Activated CD4-positive, alpha-beta T cell treated with anti-CD3 and anti-CD28 coated beads, Interleukin-2, amount 10 ng/mL, durations not matched to agents 24 days and 14 days (primary cell): ENCODE measurements at places on chromosomes 2 and 18. TPM values are rescaled to one million over a fixed set of nuclear protein-coding genes. Genes with fewer than 3 reads are reported as not detected.
A peak's percentile ranks its signal among the peaks of the same experiment; 100 is the strongest.

Gene SLC9A4
- total RNA-seq: 0.07 and 0.12 TPM in 2 replicates

Gene ABCB11
- total RNA-seq: not detected in 2 replicates

Gene PRKAG3
- not detected in 2 replicates for total RNA-seq

Gene SETBP1
- 21.9 and 22.6 TPM in 2 replicates for total RNA-seq

Gene TMEFF2
- total RNA-seq: not detected in 2 replicates

Gene ANKRD30BL
- total RNA-seq: not detected in 2 replicates

Gene IL36A
- 0.23 TPM in 1 of 2 replicates, not detected in the other for total RNA-seq

Gene TMEM182
- total RNA-seq: 3.9 and 4.0 TPM in 2 replicates

Gene HRH4
- total RNA-seq: 0.79 and 1.6 TPM in 2 replicates

Gene LAMA1
- total RNA-seq: not detected in 2 replicates

DNA sequence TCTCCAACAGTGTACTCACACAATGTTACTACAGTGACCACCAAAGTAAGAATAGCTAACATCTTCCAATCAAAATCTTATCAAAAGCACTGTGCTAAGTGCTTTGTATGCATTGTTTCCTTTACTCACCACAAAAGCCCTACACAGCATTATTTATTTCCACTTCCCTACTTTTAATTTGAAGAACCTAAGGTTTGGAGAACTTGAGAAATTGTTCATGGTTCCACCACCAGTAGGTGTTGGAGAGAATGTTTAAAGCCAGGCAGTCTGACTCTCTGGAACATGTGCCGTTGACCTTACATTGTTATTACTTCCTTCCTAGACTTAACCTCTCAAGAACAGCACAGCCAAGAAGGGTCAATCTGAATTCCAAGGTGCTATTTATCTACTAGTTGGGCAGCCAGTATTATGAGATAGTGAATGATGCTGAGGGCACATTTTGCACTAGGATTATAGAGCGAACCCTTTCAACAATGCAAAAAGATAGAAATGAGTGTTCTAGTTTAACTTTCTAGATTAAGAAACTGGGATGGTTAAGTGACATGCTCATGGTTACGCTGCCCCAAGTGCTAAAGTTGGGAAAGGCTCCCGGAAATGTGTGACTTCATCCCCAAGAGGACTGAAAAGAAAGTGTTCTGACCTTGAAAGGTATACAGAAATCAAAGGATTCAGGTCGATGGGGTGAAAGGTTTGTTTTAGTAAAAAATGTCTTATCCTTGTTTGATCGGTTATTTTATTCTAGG is 55.2 kb upstream of the FAM136A start:
- DNase-seq: no peak

DNA sequence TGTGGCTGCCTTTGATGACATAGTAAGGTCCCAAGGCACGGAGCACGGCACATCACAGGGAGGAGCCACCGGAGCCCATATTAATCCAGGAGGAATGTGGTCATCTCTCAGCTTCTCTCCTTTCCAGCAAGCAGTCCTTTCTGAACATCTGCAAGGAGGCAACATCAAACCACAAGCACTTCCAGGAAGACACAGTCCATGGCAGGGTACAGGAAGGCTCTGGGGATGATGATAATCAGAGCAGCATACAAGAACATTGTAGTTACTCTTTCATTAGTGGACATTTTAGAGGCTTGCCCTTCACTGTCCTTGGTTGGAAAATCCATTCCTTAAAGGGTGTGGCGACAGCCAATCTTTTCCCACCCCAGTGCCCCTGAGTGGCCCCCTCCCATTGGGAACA is 31.1 kb downstream of the YPEL5 start:
- no peak for DNase-seq

DNA sequence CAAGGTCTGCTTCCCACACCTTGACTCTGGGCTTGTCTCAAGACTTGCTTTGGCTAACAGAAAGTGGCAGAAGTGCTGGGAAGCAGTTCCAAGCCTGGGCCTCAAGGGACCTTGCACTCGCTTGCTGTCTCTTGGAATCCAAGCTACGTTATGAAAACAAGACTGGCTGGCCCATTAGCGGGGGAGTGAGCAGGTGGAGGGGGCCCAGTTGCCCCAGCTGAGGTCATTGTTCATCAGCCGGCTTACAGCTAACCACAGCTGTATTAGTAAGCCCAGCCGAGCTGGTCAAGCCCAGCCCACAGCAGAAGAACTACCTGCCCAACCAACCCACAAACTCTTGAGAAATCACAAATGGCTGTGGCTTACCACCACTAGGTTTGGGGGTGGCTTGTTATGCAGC is 63.1 kb downstream of the MARCO start:
- no peak for DNase-seq

DNA sequence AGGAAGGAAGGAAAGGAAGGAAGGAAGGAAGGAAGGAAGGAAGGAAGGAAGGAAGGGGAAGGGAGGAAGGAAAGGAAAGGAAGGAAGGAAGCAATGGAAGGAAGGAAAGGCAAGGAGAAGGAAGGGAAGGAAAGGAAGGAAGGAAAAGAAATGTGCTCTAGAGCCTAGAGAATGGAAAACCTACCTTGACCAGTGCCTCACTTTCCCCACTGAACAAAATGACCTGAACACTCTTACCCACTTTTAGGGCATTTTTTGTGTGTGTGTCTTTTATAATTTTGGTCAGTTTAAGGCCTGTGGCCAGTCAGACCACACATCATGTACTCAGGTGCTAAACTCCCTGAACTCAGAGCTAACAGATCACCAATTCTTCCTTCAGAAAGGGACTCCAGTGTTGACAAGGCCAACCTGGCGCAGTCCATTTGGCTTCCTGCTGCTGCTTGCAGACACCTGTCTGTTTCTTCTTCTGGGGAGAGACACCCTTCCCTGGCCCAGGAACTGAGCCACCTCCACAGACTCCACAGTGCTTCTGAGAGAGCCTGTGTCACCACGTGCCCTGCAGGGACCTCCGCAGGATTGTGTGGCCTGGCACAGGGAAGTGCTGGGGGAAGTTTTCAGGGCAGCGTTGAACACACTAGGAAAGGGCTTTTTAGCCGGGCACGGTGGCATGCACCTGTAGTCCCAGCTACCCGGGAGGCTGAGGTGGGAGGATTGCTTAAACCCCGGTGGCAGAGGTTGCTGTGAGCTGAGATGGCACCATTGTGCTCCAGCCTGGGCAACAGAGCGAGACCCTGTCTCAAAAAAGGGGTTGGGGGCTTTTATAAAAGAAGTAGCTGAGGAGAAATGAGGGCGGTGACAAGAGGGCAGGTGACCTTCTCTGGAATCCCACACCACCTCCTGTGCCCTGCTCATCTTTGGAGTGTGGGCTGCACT is 57.2 kb downstream of the DDX1 start:
- DNase-seq: no peak

DNA sequence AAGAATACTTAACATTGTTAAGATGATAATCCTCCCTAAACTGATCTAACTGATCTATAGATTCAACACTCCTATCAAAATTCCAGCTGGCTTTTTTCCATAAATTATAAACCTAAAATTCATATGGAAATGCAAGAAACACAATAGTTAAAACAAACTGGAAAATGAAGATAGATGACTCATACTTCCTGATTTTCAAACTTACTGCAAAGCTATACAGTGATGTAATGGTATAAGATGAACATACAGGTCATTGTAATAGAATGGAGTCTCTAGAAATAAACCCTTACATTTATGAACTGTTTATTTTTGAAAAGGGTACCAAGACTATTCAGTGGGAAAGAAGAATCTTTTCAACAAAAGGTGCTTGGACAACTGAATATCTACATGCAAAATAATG is 32.3 kb downstream of the UBXN4 start:
- no peak for DNase-seq

GRCh38 chr2:196183172-196183473 is 11.7 kb upstream of the STK17B start:
- no peak for DNase-seq

DNA sequence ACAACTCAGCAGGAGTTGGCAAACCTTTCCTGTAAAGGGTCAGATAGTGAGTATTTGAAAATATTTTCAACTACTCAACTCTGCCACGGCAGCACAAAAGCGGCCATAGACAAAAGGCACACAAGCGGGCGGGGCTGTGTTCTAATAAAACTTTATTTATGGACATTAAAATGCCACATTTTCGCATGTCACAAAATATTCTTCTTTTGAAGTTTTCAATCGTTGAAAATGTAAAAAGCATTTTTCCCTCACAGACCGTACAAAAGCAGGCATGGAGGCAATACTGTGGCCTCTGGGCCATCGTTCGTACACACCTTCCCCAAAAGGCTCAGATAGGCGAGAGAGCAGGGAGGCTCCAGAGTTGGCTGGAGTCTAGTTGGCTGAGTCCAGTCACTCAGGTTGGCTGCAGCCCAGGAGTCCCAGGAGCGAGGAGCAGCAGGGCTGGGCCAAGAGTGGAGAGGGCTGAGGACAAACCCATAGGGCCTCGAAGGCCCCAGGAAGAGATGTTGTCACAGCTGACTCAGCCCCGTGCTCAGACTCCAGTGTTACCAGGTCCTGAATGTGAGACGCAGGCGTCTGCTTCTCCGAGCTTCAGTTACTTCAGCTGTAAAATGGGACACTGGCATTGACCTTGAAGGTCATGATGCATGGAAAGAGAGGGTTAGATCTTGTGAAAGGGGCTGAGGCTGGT is 42.5 kb downstream of the SDC1 start:
- DNase-seq: no peak

DNA sequence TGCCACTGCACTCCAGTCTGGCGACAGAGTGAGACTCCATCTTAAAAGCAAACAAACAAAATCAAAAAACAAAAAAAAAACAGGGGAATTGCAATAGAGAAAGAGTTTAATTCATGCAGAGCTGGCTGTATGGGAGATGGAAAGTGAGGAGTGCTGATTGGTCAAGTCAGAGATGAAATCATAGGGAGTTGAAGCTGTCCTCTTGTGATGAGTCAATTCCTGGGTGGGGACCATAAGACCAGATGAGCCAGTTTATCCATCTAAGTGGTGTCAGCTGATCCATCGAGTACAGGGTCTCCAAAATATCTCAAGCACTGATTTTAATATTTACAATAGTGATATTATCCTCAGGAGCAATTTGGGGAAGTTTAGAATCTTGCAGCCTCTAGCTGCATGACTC is 45.3 kb downstream of the FRZB start:
- no peak for DNase-seq

DNA sequence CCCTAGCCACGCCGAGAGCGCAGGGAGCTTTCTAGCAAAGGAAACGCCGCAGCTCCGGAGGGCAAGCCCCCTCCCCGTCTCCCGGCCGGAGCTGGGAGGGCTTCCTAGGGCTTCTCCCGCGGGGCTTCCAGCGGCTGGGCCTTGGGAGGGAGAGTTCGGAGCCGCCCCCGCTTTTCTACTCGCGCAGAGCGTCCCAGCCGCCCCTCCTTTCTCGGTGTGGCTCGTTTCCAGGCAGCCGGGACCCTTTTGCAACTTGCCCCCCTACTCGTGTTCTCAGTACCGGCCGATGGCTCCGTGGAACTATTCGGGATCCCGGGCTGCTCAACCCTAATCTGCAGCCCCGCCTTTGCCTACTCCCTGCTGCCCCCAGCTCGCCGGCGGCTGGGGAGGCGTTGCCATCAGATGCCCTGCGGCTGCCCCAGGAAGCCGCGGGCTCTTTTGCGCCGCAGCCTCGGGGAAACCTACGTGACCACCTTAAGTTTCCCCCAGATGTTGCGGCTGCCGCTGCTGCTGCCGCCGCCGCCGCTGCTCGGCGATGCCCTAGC is 1.5 kb upstream of the NR4A2 start:
- peak; percentile 86 for DNase-seq

DNA sequence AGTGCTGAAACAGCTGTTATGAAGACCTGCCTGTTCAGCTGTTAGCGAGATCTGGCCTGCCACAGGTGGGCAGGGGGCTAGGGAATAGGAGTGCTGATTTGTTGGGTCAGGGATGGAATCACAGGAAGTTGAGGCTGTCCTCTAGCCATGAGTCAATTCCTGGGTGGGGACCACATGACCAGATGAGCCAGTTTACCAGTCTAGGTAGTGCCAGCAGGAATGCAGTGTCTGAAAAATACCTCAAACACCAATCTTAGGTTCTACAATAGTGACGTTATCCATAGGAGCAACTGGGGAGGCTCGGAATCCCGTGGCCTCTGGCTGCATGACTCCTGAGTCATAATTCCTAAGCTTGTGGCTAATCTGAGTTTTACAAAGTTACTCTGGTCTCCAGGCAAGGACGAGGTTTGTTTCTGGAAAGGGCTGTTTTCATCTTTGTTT is 44.9 kb downstream of the DYSF start:
- DNase-seq: no peak

DNA sequence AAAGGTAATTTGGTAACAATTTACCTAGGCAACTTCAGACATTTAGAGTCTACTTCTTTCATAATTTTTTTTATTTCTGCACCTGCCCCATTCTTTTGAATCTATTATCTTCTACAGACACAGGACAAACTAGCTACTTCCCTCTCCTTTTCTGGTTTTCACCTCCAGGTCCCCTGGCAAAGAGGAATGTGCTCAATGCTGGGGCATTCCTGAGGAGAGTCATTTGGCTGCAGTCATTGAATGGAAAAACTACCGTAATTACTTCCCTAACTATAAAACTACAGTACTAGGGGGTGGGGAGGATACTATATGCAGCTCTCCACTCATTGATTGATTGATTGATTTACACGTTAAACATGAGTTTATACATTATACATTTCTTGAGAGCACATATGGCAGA is 11.2 kb upstream of the ARHGAP28 start:
- DNase-seq: no peak

DNA sequence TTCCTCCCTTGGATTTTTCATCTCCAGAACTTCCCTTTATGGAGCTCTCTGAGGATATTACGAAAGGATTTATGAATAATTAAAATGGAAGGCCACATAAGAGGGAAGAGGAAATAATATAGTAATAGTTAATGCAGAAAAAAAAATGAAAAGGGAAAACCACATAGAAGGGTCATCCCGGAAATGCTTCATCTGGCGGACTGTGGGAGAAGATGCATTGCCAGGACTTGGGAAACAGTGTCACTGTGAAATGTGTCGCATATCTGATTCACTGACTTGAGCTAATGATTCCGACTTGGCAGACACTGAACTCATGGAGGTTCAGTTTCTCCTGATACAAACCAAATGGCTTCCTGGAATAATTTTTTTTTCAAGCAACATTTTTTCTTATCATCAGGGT is 129.9 kb upstream of the RMP24 start:
- no peak for DNase-seq

DNA sequence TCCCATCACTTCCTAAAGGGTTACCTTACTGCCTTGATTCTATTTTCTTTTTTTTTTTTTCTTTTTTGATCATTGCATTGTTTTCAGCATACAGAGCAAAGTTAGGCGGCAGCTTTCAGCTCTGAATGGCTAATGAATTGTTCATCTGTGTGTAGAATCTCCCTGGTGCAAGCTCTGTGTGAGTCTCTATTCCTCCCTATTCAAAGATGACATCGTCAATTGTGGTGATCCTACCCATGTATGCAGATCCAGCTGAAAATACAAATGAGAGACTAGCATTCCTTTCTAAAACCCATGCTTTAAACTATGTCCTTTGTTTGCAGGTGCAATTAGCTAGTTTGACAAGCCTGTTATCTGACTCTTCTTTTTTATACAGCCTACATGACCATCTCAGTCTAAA is 539.0 kb downstream of the ARHGAP15 start:
- DNase-seq: no peak
